ENCODE measurements at places on chromosomes 7 and 10.

GRCh38 chr10:18209241-18209640, 69.0 kb downstream of the CACNB2 start:
- no peak for DNase-seq

GRCh38 chr7:997404-998395, 14.7 kb downstream of the CYP2W1 start:
- no peak for DNase-seq

DNA sequence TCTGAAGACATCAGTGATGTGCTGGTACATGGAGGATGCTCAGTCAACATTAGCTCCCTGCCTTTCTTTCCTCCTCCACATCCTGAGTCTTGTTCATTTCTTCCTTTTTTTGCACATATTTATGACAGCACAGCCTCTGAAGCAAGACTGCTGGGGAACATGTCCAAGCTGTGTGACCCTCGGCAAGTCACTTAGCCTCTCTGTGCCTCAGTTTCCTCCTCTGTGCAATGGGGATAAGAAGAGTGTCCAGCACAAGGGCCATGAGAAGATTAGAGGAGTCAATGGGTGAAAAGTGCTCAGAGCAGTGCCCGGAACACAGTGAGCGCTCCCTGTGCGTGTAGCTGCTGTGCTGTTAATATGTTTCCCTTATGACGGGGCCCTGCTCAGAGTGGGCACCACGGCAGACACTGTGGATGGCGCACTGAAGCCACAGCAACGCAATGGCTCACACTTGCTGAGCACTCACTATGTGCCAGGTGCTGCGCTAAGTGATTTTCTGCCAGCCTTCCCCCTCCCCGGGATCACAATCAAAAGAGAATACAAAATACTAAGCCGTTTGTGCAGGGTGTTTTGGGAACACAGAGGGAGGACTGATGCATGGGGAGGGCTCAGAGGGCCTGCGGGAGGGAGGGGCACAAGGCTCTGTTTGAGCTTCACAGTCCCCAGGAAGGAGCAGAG, 28.7 kb downstream of the ZCCHC24 start:
- DNase-seq: no peak

DNA sequence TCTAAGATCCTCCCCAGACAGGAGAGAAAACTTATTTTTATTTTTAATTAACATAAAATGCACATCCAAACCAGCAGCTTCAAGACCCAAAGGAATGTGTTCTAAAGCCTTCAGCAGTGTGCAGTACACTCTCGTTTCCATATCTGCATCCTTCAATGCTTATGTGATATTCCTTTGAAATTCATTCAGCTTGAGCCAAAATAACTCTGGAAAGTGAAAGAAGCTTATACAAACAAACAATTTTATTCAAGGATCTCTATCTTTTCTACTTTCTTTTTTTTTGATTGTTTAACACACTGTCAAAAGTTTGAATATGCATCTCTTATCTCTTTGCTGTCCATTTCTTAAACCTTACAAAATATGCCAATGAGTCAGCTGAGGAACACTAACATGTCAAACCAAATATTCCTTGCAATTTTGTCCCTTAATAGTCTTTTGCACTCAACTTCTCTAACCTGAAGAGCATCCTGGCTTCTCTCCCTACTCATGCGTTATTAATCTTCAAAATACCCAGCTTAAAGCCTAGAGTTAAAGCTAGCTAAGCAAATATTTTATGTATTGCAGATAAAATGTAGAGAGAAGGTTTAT, 124.3 kb downstream of the THSD7A start:
- DNase-seq: no peak

DNA sequence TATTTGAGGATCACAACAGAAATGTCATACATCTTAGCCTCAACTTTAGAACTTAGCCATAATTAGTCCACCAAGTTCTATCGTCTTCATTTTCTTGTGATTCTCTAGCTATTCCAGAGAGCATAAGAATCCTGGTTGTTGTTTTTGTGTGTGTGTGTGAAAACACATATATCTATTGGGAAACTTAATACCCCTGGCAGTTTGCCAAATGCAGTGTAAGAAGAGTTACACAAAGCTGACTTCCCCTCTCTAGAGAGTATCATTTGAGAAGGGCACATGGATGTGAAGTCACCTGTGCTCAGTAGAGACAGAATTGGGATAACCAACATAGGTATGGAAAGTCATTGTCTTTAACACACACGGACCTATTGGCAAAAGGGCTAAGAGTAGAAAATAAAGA, 19.3 kb downstream of the FOXI2 start:
- no peak for DNase-seq

GRCh38 chr7:108448584-108449505, 7.4 kb downstream of the NRCAM start:
- DNase-seq: no peak

DNA sequence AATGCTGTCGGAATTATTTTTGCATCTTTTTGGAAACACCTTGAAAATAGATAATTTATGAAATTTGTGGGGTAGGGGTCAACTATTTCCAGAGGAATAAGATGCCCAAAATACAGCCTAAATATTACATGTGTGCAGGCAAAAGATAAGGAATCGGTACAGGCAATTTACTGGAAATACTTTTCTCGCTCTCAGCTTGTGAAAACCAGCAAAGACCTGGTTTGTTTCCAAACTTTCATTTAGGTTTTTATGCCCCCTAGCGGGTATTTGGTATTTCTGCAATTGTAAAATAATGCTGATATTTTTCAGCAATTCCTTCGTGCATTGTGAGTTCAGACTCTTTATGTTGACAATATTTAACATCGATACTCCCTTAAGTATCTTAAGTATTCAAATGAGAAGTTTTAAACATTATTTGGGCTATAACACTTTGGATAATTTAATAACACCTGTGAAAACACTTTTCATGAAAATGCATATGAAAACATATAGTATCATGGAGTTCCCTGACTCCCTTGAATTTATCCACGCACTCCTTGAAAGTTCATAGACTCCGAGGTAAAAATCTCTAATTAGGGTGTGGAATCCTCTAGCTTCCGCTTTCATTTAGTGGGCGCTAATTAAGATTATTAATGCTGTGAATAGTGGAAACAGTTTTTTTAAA, 132.4 kb downstream of the TSPAN12 start:
- DNase-seq: no peak

- peak; percentile 71 for DNase-seq
These were observed at the start of gene GATA3 for GRCh38 chr10:8054494-8055407. Gene GATA3 (plus strand): TSS chr10:8054688. CDS start chr10:8055656, 968 bp downstream.

DNA sequence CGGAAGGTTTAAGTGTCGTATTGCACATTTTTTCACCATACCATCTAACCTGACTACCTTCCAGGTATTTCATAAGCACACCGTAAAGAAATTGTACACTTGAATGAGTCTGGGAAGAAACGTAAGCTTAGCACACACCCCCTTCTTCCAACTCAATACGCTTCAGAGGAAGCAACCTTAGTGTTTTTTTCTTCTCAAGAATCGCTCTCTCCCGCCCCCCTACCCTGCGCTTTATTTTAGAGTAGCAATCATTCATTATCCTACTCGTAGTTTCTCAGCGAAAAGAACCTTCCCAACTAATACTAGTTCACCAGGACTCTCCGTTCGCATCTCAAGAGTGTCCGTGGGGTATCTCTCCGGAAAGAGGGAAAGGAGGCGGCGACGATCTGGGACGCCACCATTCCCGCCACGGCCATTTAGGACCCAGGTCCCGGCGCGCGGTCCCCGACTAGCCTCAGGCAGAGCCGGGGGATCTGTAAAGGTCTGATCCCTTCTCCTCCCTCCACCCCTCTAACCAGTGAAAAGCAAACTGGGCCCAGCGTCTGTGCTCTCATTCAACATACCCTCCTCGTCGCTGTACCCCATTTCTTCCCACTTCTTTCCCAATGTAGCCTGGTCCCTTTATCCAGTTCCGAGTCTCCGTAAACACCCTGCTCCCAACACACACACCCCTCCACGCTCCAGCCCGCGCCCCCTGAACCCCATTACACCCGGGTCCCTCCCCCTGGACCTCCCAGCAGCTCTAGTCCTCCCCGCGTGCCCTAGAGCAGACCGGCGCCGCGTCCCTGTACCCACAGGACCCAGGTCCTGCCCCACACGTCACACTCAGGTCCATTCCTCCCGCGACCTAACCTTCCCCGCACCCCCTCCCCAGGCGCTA, 16.0 kb downstream of the MYOZ1 start:
- no peak for DNase-seq

DNA sequence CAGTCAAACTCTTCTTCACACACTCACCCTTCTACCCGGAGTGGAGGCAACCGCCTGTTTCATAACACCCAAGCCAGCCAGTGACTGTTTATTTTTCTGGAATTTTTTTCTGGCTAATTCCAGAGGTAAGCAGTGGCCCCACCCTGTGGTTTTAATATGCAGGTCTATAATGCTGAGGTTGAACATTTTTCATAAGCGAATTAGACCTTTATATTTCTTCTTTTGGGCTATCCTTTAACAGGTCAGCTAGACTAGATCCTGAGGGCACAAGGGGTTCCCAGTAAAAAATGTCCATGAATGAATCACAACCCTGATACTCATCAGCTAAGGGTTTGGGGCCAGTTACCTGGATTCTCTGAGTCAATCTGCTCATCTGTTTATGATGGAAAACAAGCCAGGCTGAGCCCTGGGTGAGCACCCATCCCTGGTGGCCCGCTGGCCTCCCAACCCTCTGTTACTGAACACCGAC, 76.2 kb downstream of the GRB10 start:
- no peak for DNase-seq

- no peak for DNase-seq
These were observed 18.7 kb downstream of the GRID1 start for GRCh38 chr10:86347856-86348255.

- no peak for DNase-seq
These were observed 29.1 kb downstream of the POLR3A start for GRCh38 chr10:78000206-78000605.

GRCh38 chr7:87797395-87797794, 78.8 kb downstream of the SLC25A40 start:
- no peak for DNase-seq

DNA sequence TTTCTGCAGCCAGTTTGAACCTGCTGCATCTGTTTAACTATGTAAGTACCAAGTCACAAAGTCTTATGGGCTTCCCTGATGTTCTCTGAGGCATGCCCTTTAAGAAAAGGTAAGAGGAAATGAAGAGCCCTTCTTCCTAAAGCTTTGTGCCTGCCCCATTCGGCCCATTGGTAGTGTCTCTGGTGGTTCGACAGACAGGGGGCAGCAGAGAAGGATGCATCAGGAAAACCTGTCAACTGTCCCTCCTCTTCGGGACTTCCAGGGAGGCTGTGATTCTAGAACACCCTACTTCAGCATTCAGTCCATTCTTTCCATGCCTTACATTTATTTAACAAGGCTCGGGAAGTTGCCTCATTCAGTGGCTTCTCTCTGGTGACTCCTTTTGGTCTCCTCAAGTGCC, 1.9 kb upstream of the SFRP4 start:
- DNase-seq: no peak

GRCh38 chr7:157674715-157675426, 338.1 kb downstream of the DNAJB6 start:
- DNase-seq: no peak

- DNase-seq: no peak
These were observed 772 bp upstream of the ZSCAN25 start for GRCh38 chr7:99615989-99616358.

DNA sequence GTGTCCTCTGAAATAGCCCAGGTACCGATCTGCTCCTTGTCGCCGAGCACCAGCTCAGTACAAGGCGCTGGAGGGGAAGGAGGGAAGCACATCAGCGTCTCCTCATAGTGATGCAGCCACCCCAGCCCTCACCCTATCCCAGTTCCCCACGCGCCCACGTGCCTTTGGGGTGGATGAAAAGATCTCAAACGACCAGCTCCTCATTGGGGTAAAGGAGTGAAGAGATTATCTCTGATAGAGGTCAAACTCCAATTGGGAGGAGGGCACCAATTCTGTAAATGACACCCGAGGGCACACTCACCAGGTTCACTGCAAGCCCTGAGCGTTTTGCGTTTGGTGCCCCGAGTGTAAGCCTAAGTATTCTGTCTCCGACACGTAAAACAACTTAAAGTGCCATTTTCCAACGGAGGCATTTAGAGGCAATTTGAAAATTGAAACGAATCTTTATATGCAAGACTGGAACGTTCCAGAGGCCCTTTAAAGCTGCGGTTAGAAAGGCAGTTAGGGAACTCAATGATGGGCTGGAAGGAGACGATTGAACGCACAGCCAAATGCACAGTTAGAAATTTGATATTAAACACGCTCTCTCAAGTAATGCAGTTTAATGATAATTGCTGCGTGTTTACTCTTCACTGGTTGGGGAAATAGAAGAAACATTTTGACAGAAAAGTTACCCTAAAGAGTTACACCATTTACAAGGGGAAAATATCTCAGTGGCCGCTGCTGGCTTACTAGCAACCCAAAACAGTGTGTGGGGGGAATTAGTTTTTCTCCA, 8.9 kb upstream of the EMX2 start:
- DNase-seq: no peak

DNA sequence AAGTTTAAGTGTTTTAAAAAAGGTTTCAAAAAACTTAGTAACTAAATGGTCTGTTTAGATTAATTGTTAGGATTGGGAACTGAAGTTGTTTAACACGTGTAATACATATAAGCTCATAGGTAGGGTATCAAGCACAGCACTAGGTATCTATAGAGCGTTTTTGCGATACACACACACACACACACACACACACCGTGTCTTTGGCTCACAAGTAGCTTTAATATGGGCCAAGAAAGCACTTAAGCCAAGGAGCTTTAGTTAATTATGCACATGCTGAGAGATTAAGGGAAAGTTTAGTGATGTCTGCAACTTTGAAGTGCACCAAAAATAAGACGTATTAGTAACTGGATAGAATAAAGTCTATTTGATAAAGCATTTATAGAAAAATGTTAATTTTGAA, 93.8 kb upstream of the CNTNAP2 start:
- DNase-seq: no peak

- no peak for DNase-seq
These were observed 31.6 kb downstream of the GARIN1A start for GRCh38 chr7:128703609-128704241.

- no peak for DNase-seq
These were observed 69.4 kb downstream of the EBF3 start for GRCh38 chr10:129894698-129895097.

- DNase-seq: no peak
These were observed 353.1 kb upstream of the LRRTM3 start for GRCh38 chr10:66572700-66573099.

DNA sequence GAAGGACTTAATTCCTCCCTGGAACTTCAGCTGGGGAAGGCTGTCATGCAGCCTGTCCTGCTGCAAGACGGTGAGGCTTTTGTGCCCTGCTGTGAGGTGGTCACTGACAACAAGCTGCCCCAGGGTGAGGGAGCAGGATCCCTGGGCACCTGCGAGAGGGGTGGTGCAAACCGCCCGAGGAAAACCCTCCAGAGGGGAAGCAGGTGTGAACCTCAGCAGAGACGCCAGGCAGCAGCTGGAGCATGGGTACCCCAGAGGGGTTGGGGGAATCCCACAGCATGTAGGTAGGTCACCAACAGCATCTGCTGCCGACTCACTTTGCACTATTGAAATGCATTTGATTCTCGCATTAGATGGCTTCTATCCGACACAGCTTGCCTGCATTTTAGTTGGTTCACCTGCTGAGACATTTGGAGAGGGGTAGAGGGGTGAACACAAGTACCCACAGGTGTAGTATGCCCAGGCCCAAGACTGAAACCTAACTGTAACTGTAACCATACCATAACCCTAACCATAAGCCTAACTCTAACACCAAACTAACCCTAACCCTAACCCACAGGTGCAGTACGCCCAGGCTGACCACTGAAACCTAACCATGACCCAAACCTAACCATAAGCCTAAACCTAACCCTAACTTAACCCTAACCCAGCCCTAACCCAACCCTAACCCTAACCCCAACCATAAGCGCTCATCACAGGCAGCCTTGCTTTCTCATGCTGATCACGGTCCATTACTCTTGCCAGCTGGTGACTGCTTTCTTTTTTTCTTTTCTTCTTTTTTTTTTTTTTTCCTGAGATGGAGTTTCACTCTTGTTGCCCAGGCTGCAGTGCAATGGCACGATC, 85.9 kb downstream of the ELFN1 start:
- no peak for DNase-seq

Data from activated CD8-positive, alpha-beta memory T cell treated with anti-CD3 and anti-CD28 coated beads for 1 hour (primary cell).